Activated CD8-positive, alpha-beta memory T cell treated with anti-CD3 and anti-CD28 coated beads for 1 hour (primary cell): ENCODE measurements at places on chromosomes 4 and X.

DNA sequence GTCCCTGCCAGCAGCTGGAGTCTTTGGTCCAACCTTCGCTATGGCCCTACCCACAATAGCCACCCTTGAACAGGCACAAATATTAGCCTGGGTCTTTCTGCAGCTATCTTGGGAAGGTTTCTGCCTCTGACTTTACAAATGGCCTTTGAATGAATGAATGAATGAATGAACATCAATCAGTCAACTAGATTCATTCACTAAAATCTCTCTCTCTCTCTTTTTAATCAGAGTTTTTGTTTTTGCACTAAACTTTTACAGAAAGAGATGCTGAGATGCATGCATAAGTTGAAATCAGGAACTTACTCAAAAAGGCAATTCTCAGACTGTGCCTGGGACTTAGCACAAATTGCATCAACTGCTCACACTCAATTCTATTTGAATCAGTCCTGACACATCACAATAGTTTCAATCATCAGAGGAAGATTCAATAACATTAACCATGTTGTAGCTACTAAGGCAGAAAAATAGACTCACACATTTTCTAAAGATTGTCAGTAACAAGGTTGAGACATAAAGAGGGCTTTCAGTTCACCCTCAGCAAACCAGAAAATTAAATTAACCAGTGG is 55.0 kb downstream of the ANXA3 start:
- DNase-seq: no peak

- DNase-seq: no peak
Observed at GRCh38 chr4:38223306-38223705, 263.1 kb downstream of the PTTG2 start.

DNA sequence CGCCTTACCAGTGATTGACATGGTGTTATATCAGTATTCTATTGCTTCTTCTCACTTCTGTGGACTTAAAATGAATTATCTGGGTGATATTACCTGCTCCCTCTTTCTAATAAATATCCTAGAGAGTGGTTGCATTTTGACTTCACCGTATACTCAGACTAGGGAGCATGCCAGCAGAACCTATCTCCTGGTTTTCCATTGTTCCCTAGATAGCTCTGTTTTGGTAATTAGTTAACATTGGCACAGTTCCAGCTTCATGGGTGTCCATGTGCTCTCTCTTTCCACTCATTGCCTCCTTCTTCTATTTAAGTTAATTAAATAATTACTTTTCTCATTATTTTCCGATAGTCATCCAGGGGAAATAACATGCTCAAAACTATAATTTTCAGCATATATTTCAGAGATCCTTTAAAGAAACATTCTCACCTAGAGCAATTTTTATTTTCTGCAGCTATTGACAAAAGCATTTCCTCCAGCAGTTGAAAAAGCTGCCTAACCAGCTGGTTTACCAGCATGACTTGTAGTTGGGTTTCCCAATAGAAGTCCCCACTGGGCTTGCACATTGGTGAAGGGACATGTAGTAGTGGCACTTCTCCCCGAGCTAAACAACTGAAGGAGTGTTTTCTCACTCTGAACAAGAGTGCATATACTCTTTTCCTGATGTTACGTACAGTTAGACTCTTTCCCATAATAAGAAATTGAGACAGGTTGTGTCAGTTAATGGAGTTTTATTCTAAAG is 27.9 kb upstream of the PAPSS1 start:
- no peak for DNase-seq

DNA sequence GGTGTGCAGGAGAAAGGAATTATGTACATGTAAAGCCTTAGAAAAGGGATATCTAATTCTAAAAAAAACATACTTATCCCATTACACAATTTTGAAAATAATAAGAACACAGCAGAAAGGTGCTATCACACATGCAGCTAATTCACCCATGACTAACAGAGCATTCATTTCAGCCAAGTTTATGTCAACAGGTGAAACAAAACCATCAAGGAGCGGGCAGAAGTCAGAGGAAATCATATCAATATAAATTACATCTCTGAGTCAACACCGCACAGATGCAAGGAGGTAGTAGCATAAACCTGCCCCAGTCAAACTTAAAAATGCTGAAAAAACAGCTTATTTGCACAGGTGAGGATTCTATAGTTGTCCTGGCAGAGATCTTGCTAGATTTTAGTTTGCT is 197.9 kb downstream of the PRDM5 start:
- no peak for DNase-seq

DNA sequence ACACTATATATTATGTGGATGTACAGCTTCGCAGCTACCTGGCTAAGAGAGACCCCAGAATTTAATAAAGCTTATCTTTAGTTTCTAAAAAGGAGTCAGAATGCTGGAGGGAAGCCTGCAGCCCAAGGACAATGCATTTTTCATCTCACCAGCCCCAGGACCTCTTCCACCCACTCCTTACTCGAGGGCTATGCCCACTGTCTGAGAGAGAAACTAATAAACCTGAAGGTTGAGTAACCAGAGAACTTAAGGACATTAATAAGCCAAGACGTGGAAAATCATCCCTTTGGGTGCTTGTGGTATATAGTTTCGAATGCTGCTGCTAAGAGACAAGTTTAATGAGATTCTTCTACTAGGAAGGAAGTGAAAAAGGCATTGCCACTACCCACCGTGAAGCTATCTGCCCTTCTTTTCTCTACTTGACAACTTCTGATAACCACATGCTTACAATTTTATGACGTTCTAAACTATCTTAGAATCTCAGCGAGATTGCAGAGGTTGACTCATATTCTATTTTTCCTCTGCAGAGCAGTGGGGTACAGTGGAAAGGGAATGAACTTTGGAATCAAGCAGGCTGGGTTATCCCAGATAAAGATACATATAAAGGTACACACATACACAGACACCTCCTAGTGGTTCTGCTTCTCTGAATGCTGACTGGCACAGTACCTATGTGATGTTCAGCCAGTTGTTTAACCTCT is 3.3 kb downstream of the RELL1 start:
- DNase-seq: no peak

GRCh38 chr4:127362686-127363085 is 270.1 kb upstream of the INTU start:
- no peak for DNase-seq
